Stimulated activated CD8-positive, alpha-beta memory T cell treated with anti-CD3 and anti-CD28 coated beads, Interleukin-15, amount 100 ng/mL, for 24 hours (primary cell): ENCODE measurements at places on chromosomes 7 and 10.

DNA sequence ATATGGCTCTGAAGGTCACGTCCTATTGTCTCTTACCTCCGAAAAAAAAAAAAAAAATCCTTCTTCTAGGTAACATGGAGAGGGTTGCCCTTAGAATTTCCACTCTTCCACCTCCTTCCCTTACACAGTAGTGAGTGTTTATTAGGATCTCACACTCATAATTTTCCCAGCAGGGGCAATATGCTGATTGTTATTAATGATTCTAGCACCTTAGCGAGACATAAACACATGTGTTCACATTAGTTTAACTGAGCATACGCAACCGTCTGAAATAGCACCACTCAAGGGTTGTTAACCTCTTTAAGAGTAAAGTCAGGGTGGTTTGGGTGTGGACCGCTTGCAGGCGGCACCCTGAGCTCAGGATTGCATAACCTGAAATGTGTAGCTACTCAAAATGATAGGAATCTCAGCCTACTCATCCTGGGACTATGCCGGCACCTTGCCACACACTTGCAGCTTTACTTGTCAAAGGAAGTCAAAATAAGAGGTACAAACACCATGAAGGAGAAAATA lies 52.2 kb downstream of the CPEB3 start:
- DNase-seq, result no peak

DNA sequence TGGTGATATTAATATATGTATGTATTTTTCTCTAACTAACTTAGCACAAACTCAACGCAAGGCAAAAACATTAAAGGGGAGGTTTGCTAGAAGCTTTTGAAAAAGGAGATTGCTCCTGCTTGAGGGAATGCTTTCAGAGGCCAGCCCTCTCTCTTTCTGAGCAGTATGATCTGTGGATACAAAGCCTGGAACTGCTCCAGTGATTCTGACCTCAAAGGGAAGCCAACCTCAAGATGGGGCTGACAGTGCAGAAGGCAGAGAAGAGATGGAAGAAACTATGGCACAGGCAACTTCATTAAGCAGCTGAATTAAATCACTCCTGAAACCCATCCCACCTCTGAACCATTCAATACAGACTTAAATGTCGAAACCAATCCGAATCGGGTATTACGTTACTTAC lies 102.4 kb downstream of the USP6NL start:
- DNase-seq, result no peak

DNA sequence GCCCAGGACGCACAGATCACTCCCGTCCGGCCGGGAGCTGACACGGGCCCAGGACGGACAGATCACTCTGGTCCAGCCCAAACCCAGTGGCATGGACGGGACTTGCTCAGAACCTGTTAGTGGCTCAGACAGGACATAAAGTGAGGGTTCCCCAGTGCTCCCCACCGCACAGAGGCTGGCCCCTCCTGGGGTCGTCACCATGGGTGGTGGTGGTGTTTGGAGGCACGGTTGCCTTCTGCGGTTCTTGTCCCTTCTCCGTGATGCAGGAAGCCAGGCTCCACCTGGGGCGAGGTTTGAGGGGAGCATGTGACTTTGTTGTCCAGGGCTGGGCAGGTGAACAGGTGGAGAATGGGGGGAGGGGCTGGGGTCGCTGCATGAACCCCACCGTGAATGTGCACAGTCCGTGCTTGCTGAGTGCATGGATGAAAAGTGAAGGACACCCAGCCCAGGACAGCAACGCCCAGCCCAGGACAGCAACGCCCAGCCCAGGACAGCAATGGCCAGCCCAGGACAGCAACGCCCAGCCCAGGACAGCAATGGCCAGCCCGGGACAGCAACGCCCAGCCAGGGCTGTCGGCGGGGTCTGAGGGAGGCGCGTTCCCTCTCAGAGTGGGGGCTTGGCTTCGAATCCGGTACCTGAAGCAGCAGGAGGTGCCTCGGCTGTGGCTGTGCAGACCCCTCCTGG lies 26.7 kb downstream of the FAM20C start:
- no peak for DNase-seq

DNA sequence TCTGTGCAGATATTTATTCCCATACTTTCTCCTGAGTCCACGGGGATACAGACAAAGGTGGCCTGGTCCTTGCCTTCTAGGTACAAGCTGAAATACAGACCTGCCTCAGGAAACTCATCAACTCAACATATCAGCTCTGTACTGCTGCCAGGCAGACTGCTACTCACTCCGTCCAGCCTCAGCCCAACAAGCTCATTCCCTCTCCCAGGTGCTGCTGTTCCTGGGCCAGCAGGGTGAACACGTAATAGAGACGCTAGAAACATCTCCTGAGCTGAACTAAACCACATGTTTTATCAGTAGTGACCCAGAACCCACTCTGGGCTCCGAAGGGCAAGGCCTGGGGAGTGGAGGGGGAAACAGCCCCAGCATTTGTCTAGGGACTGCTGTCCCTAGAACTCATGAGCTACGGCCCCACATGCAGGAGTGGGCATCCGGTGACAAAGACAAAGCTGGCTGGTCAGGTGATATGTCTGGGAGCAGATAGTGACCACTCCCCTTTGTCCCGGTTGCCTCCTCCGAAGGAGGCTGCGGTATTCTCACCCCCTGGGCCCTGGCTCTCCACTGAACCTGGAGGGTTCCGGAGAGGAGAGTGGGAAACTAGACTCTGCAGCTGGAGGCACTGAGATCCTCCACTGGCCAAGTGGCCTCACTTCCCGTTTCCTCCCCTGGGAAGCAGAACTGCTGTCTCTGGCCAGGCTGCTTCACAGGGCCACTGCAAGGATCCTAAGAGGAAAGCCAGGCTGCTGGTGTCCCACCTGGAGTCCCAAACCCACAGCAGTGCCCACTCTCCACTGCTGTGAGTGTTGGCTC lies 116.1 kb downstream of the FAM53B start:
- no peak for DNase-seq

- DNase-seq, result no peak
Measured at GRCh38 chr7:102828286-102828685, 79.5 kb downstream of the FAM185A start.

DNA sequence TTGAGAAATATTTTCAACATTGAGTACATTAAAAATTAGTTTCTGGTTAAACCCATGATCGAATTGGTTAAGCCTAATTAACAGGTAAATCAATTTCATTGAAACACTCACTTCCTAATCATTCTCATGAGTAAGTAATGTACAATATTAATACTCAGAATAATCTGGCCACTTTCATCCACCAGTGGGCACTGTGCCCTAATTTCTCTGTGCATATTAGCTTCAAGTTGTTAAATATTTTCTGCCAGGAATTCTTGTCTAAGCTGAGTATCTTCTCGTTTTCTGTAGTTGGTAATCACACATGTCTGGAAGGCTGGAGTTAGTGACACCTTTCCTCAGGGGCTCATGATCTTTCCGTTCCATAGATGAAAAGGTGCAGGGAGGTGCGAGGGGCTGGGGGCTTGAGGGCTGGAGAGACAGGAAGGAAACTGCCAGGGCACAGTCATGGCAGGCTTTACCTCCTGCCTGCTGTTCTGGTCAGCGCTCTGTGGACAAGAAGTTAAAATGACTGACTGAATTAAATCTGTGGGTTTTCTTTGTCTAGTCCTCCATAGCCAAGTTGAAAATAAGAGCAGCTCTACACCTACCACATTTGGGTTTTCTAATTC lies 71.9 kb downstream of the WIPF3 start:
- DNase-seq, result no peak

- no peak for DNase-seq
Measured at GRCh38 chr7:151261529-151261928, 13.0 kb upstream of the SMARCD3 start.

DNA sequence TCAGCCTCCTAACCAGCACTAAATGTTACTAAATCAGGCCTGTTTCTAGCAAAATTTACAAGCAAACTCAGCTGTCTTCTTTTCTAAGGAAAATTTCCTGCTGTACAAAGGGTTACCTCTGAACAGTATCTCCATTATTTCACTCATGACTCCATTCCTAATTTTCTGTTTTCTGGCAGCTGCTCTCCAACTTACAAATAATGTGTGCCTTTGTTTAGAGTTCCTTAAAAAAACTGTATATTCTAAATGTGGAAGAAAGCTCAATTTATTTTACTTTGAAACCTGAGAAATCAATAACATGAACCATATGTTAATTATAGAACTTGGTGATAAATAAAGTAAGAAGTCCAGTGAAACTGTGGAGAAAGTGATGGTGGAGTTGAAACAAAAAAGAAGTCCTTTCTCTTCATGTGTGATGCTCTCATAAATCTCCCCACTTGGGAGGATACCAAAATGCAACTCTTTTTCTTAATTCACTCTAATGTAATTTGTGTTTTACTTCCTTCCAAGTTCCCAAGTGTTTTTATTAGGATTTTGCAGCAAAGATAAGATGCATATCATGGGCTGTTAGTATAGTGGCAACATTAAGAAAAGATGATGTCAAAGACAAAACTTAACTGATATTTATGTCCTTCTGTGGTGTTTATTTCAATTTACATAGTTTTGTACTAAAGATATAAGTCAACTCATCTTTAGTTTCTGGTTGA lies 74.8 kb downstream of the CDK6 start:
- no peak for DNase-seq

DNA sequence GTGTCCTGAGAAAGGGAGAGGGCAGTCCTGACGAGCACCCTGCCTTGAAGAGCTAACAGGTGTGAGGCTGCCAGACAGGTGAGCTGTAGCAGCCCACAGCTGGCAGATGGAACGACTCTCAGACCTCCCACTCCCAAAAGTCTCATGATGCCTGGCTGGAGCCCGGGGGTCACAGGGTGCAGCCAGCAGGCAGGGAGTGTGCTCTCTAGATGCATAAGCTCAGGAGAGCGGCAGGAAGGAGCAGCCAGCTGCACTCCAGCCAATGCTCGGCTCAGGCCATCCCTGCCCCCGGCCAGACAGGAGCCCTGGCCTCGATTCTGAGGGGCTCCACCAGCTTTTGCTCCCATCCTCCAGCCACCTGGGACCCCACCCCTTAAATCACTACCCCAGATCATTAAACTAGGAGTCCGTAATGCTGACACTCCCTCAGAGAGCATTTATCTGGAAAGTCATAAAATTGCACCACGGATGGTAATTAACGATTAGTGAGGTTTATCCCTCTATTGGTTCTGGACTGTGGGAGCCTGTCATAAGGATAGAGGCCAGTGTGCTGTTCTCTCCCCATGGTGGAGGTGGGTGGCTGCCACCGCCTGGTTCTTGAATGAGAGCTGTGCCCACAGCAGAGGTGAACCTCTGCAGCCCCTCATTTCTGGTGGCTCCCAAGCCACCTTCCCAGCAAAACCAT lies 63.5 kb upstream of the ZMIZ1 start:
- no peak for DNase-seq

GRCh38 chr7:894927-895450 lies 18.6 kb downstream of the GET4 start:
- no peak for DNase-seq

DNA sequence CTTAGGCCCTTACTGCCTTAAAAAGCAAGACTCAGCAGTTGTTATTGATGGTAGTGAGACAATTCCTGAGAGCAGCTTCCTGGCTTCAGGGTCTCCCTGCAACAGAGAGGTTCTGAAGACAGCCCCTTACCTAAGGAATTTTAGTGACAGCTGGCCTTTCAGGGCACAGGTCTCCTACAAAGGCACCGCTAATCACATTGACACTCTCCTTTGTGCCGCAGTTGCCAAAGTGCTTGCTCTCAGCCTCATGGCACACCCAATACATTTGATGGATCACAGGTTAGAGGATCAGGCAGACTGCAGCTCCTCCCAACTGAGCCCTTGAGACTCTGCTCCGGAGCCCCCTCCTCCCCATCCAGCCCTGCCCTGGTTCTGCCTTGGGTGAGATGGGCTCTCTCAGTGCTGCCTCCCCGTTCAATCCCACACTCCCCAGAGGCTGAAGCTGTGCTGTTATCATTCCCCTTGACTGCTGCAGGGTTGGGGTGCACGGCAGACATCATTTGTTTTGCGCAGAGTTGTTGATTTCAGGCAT lies 198.2 kb downstream of the EMX2 start:
- DNase-seq, result no peak

DNA sequence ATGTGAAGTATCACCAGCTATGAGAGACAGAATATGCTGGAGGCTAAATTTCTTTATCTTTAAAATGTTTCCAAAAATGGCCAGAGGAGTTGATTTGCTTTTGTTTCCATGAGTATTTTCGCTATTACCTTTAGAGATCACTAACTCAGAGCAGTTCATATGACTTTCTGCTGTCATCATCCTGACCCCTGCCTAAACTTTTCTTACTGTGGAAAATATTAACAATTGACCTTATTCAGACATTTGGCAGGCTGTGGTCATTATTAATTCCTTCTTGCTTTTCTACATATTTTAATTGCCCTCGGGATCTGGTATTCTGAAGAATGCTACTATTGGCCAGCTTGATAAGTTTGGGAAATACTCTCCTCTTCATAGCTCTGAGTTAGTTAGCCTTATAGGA lies 156.5 kb downstream of the EXOC4 start:
- no peak for DNase-seq

DNA sequence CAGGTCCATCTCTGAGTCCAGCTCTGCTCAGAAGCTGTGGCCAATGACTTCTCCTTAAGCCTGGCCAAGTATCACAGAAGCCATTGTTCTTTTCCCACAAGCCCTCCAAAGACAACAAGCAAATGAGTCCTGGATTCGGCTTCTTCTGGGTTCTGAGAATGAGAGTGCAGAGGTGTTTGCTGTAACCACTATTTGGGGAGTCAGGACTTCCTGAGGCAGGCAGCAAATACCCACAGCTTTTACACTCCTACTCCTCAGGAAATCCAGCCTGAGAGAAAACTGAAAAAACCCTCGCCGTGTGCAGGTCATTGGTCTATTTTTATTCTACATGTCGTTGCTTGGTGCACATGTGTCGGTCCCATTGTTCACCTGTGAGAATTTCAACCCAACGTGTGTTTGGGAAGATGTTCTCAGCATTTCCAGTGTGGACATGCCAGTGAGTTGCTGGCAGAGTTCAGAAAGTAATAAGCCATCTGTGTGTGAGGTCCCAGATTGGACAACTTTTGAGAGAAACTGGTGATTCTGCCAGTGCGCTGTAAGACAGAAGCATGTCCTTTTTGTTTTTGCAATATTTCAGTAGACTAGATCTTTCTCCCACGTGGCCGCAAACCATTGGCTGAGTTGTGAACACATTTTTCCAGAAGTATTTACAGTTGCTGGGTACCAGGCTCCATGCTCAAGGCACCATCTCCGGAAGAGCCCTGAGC lies 121.6 kb upstream of the LYZL2 start:
- DNase-seq, result no peak

DNA sequence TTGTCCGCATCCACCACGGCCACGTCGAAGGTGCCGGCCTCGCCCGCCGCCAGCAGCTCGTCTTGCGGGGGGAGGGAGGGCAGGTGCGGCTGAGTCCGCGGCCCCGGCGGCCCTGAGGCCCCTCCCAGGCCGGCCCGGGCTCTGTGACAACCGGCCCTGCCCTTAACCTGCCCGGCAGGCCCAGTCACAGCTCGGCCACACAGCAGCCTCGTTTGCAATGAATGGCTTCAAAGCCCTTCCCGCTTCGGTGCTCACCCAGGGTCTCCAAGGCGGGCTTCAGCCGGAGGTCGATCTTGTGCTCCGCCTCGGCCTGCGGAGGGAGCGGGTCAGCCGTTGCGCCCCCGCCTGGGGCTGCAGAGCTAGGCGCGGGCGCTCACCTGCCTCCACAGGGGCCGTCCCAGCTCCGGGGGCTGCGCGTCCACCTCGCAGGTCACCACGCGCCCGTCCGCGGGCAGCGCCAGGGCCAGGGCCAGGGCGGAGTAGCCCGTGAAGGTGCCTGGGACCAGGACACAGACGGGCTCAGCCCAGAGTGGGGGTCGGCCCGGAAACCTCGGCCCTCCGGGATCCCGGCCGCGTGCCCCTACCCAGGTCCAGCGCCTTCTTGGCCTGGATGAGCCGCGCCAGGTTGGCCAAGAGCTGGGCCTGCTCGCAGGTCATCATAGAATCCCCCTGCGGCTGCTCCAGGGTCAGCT lies 928 bp downstream of the COMTD1 start:
- DNase-seq, result no peak
